AG04450 (cell line): ENCODE measurements at places on chromosomes 5 and 9.

DNA sequence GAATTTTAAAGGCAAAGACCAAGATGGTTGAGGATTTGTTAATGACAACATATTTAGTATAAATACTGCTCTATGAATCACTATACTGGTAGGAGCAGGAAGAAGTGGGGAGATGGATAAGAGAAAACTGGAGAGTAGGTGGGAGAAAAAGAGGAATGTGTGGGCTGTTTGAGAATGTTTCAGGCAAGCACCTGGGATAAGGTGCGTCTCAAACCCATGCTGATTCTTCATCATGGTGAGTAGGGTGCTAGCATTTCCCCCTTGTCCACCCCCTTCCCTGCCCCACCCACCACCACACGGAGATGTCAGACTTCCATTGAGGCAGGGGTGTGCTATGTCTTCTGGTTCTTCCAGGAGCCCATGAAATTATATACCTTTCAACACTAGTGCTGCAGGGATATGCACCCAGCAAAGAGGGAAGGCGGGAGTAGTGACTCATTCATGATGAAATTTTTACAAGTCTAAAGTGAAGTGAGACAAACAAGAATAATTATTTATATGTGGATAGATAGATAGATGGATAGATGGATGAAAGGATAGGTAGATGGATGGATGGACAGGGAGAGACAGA, 54.3 kb downstream of the MTX3 start:
- DNase-seq = no peak

- no peak for DNase-seq
Measured at GRCh38 chr9:92535940-92536850, at the start of gene ECM2. ECM2 (minus strand) TSS chr9:92535990; CDS start chr9:92522866, 13,124 bp downstream.

DNA sequence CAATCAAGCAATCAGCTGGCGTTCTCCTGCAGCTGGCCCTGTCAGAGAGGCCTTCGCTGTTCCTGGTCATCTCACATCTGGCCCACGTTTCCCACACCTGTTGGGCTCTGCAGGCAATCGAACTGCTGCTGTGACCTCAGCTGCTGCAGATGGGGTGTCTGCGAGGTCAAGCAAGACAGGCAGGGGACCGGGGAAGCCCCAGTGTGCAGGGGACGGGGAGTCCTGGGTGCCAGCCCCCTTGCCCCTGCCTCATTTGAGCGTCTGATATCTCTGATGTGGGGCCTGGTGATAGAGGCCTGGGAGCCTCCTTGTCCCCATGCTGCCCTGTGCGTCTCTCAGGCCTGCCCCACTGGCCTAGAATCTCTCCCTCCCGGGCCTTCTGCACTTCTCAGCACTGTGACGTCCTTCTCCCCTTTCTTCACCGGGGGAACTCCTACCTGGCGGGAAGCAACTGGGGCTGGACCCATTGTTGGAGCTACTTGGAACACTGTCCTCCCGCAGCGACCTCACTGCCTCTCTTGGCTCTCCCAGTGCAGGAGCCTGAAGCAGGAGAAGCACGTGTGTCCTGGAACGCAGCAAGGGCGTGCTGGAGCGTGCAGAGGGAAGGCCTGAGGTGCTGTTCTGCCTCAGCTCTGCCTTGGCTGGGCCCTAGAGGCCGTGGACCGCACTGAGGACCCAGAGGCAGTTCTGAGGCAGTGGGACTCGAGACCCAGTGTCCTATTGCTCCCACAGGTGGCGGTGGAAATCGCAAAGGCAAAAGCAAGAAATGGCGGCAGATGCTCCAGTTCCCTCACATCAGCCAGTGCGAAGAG, 3.9 kb downstream of the GRK6 start:
- no peak for DNase-seq

- DNase-seq = no peak
Measured at GRCh38 chr9:68775003-68775730, 70.1 kb downstream of the PIP5K1B start.

DNA sequence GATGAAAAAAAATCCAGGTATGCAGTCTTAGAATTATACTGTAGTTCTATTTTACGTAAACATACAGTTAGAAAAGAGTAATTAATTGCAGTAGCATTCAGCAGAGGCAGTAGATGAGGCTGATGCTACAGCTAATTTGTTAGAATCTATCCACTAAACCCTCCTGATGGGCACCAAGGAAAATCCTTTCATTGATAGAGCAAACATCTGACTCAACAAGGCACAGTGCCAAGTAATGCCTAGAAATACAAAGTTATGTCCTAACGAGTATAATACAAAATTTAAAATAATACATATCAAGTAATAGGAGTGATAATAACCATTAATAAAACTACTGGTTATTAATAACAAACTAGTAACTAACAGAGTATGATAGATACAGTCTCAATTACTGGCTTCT, 9.0 kb downstream of the MOCS2 start:
- no peak for DNase-seq

GRCh38 chr5:78782728-78783127, 134.2 kb upstream of the LHFPL2 start:
- no peak for DNase-seq

DNA sequence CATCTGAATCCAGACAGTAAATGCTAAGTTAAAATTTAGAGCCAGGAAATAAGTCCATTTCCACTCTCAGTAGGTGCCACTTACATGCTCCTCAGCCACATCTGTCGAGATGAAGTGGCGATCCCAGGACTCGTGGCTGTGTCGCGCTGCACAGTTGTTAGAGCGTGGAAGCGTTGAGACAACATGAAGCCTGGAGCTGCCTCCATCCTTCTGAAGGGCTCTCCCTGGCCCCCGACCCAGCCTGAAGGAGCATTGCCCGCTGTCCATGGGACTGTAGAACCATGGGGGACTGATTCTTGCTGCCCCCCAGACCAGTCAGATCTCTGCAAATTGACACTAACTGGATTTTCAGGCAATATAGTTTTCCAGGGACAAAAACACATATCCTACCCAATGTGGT, 58.9 kb downstream of the IRX1 start:
- no peak for DNase-seq

DNA sequence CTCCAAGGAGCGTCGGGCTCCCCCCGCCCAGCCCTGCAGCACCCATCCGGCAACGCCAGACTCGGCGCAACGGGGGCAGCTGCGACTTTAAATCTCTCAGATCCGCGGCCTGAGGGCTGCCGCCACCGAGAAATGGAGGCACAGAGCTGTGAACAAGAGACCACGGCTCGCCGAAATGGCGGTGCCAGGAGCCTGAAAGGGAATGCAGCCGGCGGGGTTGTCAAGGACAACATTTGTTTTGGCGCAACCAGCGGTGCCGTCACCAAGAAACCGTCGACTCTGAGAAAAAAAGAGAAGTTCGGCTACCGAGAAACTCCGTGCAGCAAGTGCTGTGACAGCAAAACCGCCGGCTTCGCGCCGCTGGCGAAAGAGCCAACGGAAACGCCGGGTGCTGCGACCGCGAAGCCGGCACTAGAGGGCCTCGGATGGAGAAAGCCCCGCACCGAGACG, 2.1 kb upstream of the ANXA2R start:
- DNase-seq = no peak

GRCh38 chr9:35254984-35255857, 93.4 kb downstream of the UNC13B start:
- no peak for DNase-seq

DNA sequence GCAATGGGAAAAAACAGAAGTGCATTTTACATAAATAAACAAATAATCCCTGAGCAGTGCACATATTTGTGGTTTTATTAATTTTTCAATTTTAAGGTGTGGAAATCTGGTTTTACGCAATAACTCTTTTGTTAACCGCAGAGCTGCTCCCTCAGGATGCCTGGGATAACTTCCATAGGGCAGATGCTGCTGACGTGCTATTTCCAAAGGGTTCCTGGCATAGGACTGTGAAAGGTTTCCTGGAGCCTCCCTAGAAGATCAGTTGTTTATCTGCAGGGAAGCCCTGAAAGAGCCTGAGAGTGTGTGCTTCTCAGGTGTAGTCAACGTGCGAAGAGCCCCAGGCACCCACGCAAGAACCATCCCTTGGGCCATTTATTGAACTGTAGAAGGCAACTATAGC, 443.5 kb downstream of the PLK2 start:
- DNase-seq = no peak

DNA sequence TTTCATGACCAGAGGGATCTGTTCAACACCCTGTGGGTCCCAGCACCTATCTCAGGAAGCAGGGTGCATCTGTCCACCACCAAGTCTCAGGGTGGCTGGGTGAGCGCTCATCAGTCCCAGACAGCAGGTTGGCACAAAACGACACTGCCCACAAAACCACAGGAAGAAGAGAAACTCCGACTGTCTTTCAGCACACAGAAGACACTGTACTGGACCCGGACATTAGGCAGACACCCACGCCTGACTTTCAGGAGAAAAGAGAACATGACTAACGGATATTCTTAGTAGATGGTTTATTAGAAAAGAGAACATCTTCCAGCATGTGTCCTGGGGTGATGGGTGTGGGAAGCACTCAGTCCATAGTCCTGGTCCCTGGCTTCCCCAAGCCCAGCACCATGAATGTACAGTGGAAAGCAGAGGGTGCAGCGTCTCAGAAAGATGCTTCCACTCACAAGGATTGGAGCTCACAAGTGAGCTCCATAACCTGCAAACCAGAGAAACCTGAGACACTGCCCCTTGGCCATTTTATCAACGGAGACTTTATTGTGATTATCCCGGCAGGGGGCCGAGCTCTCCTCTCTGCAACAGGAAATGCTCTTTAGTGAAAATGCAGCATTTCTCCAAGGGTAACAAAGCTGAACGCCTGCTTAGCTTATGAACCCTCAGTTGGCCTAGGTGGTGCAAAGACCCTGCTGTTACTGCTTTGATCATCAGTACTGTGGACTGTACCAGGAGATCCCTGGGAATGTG, 35.8 kb upstream of the LCP2 start:
- DNase-seq = no peak

DNA sequence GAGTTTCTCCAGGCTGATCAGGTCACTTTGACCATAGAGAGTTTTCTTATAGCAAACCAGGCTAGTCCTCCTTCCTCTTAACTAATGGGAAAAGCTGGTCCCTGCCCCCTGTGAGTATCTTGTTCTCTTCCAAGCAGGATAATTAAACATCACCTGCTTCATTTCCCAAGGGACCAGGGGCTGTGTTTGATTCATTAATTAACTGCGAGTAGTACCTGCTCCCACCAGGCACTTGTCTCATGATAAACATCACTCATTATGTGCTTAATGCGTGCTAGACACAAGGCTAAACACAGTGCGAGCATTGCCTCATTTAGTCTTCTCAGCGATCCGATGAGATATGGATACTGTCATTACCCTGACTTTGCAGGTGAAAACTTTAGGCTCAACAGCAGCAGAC, 1.7 kb upstream of the FAM163B start:
- no peak for DNase-seq

- no peak for DNase-seq
Measured at GRCh38 chr5:95617057-95617456, 2.8 kb upstream of the GPR150 start.

GRCh38 chr9:134545215-134545542, 96.4 kb upstream of the COL5A1 start:
- no peak for DNase-seq

DNA sequence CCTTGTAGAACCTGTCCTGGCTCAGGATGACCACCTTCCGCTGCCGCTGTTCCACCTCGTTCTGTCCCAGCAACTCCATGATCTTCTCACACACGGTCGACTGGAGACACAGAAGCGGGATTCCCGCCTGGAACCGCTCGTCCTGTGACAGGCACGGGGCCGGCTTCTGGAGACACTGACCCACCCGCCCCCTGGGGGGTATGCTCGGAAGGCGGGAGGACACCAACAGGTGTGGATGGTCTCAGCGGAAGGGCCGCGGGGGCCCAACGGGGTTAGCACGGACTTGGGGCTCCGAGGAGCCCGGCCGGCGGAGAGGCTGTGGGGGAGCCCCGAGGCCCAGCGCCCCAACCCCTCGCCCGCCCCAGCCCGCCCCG, 530 bp downstream of the UCK1 start:
- no peak for DNase-seq

DNA sequence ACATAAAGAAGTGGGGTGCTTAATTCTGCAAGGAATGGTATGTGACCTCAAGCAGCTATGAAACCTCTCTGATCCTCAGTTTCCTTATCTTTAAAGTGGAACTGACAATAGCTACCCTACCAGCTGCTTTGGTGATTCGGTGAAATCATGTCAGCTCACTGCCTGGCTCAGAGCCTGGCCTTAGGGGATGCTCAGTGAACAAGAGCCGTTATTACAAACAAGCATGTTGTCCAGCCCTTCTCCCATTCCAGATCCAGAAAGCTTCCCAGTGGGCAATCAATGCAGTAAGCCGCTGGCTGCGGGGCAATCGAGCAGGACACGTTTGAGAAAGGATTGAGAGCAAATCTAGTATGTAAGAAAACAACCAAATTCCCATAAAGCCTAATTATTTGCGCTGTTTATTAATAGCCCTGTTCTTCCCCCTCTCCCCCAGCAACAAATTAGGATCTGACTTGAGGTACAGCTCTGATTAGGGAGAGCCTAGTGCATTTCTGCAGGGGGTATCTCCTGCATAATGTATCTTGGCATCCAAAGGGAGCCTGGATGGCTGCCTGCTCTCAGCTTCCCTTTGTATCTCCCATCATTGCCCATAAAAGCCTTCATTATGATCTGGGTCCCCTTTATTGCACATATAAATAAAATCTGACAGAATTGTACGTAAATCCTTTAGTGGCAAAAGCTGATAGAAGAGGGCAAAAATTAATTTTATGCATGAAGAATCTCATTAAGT, 371.4 kb downstream of the TMEM232 start:
- DNase-seq = no peak

DNA sequence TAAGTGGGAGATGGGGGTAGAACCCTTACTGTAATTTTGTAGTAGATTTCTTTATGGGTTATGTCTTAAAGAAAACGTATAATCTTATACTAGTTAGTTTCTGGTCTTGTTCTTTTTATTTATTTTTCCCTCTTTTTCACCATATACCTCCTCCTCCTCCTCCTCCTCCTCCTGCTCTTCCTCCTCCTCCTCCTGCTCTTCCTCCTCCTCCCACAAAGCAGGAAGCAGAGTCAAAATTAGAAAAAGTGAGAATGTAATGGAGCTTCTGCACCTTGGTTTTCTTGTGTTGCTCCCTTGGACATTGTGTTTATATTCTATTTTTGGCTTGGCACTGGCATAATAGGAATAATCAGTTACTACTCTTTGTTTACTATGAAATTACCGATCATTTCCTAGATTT, 4.5 kb downstream of the MACIR start:
- no peak for DNase-seq

- DNase-seq = no peak
Measured at GRCh38 chr5:157225469-157226422, 40.2 kb upstream of the CYFIP2 start.

DNA sequence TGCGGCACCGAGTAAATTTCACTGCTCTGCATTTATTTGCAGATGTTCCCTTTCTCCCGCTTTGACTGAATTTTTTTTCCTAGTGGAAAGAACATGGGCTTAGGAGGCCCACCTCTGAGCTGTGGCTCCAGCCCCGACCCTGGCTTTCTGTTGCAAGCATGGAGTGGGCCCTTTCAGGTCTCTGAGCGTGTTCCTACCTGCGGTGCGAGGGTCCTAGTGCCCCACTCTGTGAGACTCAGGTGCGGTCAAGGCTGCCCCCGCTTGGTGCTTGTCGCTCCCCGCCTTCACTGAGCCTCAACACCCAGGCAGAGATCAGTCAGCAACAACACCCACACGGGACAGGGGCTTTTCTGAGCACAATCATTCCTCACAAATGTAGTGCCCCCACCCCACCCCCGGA, 32.0 kb downstream of the SLC6A3 start:
- DNase-seq = no peak

GRCh38 chr5:10438301-10438700, 3.4 kb upstream of the ROPN1L start:
- DNase-seq = no peak

GRCh38 chr9:8760000-8760767, 960.6 kb upstream of the DMAC1 start:
- DNase-seq = no peak

GRCh38 chr9:89513837-89514236, 15.9 kb upstream of the SEMA4D start:
- DNase-seq = no peak
